Hepatocyte (in vitro differentiated cells): ENCODE measurements at places on chromosomes 7 and 10. TPM values are rescaled to one million over a fixed set of nuclear protein-coding genes. Genes with fewer than 3 reads are reported as not detected.

Gene MRM2
- 14.8 and 17.9 TPM in 2 replicates for total RNA-seq

Gene SPDYE8
- total RNA-seq: 0.07 TPM in 1 of 2 replicates, not detected in the other

Gene CLCN1
- 0.04 TPM in 1 of 2 replicates, not detected in the other for total RNA-seq

Gene HTR5A
- total RNA-seq: not detected in 2 replicates

Gene ZDHHC16
- 54.4 and 57.0 TPM in 2 replicates for total RNA-seq

Gene COL13A1
- total RNA-seq: 2.7 and 4.5 TPM in 2 replicates

Gene TMEM26
- 2.2 and 3.3 TPM in 2 replicates for total RNA-seq

Gene OGDHL
- 9.5 and 12.9 TPM in 2 replicates for total RNA-seq

Gene ERVW-1
- 0.37 TPM in 1 of 2 replicates, not detected in the other for total RNA-seq

Gene TAF3
- total RNA-seq: 3.3 and 4.1 TPM in 2 replicates

Gene ARHGEF35
- total RNA-seq: 14.5 and 17.1 TPM in 2 replicates

Gene AOAH
- 2.4 and 5.4 TPM in 2 replicates for total RNA-seq

Gene STAMBPL1
- 14.8 and 20.0 TPM in 2 replicates for total RNA-seq

Gene TFR2
- 12.5 and 13.5 TPM in 2 replicates for total RNA-seq

Gene SPDYE5
- total RNA-seq: not detected in 2 replicates

Gene PPP1R9A
- 25.7 and 32.2 TPM in 2 replicates for total RNA-seq

Gene GPR158
- 0.47 and 0.52 TPM in 2 replicates for total RNA-seq

Gene FIGNL1
- 11.8 and 13.6 TPM in 2 replicates for total RNA-seq

Gene UPK3B
- total RNA-seq: 16.8 and 25.8 TPM in 2 replicates

Gene CYP2C18
- total RNA-seq: 18.5 and 19.5 TPM in 2 replicates

Gene ITPRID1
- 0.36 TPM in 1 of 2 replicates, not detected in the other for total RNA-seq

Gene ZMYND11
- total RNA-seq: 64.3 and 70.2 TPM in 2 replicates

Gene ST8SIA6
- 0.24 TPM in 1 of 2 replicates, not detected in the other for total RNA-seq

Gene IDI2
- 0.33 TPM in 1 of 2 replicates, not detected in the other for total RNA-seq

Gene AGR3
- total RNA-seq: 52.1 and 74.3 TPM in 2 replicates

Gene CRTAC1
- total RNA-seq: 0.47 and 0.84 TPM in 2 replicates

Gene ZNF37A
- total RNA-seq: 4.3 and 6.0 TPM in 2 replicates

Gene VWDE
- total RNA-seq: 0.68 and 2.1 TPM in 2 replicates

Gene FAM25A
- total RNA-seq: not detected in 2 replicates

Gene KEL
- 8.7 and 22.4 TPM in 2 replicates for total RNA-seq

Gene GNG11
- 10.0 and 11.2 TPM in 2 replicates for total RNA-seq

Gene GPR26
- 0.04 TPM in 1 of 2 replicates, not detected in the other for total RNA-seq

Gene ASZ1
- not detected in 2 replicates for total RNA-seq

Gene TLX1
- total RNA-seq: 0.24 TPM in 1 of 2 replicates, not detected in the other

Gene HOXA13
- 13.0 and 14.2 TPM in 2 replicates for total RNA-seq

Gene UFSP1
- 3.9 TPM in 2 replicates for total RNA-seq

Gene RBP4
- 494 and 527 TPM in 2 replicates for total RNA-seq

Gene MMD2
- not detected in 2 replicates for total RNA-seq

Gene HDAC9
- 6.7 and 9.4 TPM in 2 replicates for total RNA-seq
